Cerebellar cortex (tissue), 1 donor: ENCODE measurements at places on chromosomes 12 and 14.

- DNase-seq = no peak
These were observed 35.8 kb downstream of the ATP2A2 start for GRCh38 chr12:110316861-110317260.

GRCh38 chr12:110007881-110008280 is 8.7 kb downstream of the ANKRD13A start:
- DNase-seq = no peak

DNA sequence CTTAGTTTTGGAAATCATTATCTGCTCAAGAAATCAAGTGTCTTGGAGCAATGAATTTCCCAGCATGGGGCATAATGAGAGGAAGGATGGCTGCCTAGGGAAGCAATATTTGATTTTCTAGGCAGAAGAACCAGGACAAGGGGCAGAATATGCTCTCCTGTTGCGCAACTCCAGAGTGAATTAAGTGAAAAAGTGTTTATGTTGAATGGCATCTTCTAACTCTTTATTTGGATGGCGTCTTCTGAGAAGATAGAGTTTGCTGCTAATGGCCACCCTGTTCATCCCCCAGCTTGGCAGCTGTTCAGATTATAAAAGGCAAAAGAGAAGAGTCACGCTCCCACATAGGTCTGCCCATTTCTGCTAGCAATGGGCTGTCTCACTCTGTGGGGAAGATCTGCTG is 1278.1 kb downstream of the AACS start:
- no peak for DNase-seq

- DNase-seq = peak; percentile 54
These were observed 112.7 kb downstream of the SCARB1 start for GRCh38 chr12:124750787-124751471.

DNA sequence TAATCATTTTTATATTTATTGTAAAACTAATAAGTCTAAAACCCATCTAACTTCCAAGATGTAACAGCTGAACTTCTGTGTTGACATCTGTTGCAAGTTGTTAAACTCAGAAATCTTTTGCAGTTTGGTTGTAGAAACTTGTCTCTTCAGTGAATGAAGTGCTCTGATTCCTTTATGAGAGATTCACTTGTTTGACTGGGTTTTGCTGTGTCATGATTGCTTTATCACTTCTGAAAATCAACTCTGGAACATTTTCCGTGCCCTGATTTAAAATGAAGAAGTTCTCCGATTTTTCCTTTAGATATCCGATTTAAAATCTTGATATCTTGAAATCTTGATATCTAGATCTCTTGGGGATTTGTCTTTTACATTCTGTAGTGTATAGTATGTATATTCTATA is 65.1 kb downstream of the DIP2B start:
- no peak for DNase-seq
